Effector CD8-positive, alpha-beta T cell (primary cell): ENCODE measurements at places on chromosomes 13 and 19.

- DNase-seq: no peak
Observed at GRCh38 chr19:32837531-32837930, 32.0 kb downstream of the SLC7A9 start.

- peak; percentile 97 for DNase-seq
Observed at GRCh38 chr19:18152442-18152816, 534 bp upstream of the PIK3R2 start.

DNA sequence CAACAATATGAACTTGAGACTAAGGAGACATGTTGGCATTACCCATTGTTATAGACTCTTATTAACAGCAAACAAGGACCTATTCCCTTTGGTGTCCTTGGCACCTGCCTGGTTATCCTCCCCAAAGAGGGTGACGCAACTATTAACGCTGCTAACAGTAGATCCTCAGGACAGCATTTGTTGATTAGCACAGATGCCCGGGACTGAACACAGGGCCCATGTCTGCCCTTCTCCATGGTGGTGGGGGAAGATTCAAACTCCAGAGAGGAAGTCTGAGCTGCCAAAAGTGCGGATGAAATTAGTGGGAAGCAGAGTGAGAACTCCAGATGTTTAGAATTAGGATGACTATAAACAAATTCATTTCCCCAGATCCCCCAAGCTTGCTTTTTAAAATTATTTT lies 101.2 kb upstream of the RAP2A start:
- no peak for DNase-seq

GRCh38 chr19:4547303-4548237 lies 7.7 kb upstream of the LRG1 start:
- no peak for DNase-seq

- no peak for DNase-seq
Observed at GRCh38 chr13:46655377-46656180, 102.6 kb downstream of the LRCH1 start.

GRCh38 chr13:36344173-36344572 lies 2.0 kb downstream of the SPART start:
- DNase-seq: no peak

DNA sequence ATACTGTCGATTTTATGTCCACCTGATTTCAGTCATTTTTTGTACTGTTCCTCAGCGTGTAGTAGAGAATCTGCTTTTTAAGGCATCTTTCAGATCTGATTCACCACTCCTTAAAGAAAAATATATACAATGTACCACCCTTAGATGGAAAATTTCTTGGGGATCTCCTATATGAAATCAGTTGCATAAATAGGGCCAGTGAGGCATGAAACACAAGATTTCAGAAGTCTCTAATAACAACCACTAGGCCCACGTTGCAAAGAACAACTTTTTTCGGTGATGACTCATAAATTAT lies 1.4 kb downstream of the USP12 start:
- no peak for DNase-seq

- no peak for DNase-seq
Observed at GRCh38 chr13:44155422-44156293, 218.0 kb upstream of the SERP2 start.

DNA sequence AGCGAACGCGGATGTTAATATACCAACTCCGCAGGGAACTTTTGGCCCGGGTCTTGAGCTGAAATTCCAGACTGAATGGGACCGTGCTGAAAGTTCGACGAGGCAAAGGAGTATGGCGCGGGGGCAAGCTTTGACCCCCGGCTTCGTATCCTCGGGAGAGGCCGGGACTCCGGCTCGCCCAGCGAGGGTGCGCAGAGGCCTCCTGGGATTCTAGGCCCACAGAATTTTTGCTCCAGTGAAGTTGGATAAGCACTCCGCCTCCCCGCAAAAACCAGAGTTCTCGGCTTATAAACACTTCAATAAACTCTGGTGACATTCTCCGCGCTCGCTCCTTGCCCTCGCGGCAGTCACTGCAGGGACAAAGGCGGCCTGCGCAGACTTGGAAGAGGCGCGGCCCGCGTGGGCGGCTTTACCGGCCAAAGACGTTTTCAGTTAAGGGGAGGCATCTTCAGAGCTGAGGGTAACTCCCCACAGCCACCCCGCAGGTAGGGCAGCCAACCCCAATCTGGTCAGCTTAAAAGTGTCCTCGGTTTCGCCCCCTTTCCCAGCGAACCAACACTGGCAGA lies 112.6 kb downstream of the KCNRG start:
- DNase-seq: no peak

- DNase-seq: no peak
Observed at GRCh38 chr19:18137657-18138339, 15.2 kb upstream of the PIK3R2 start.

DNA sequence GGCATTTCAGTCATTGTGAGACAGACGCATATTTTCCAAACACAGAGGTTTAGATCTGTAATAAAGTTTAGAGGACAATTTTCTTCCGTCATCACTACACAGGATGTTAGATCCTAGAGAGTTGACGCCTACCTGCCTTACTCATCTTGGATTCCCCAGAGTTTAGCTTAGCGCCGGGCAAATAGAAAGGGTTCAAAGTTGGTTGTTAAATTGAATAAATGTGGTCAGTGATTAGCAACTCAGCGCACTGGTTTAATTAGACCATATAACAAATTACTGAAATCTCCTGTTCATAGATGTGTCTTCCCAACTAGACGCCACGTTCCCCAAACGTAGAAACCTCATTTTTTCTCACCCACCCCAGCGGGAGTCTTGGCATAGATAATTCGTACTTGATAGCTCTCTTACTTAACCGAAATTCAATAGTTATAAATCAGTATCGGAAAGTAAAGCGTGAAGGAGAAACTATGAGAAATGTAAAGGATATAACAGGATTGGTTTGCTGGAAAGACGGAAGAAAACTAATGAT lies 726 bp upstream of the UFM1 start:
- DNase-seq: no peak

- DNase-seq: no peak
Observed at GRCh38 chr19:11322269-11323024, 17.0 kb downstream of the RAB3D start.

- DNase-seq: no peak
Observed at GRCh38 chr13:95505265-95505664, 47.3 kb upstream of the CLDN10 start.

GRCh38 chr19:29371251-29372090 lies 154.3 kb upstream of the VSTM2B start:
- DNase-seq: no peak

DNA sequence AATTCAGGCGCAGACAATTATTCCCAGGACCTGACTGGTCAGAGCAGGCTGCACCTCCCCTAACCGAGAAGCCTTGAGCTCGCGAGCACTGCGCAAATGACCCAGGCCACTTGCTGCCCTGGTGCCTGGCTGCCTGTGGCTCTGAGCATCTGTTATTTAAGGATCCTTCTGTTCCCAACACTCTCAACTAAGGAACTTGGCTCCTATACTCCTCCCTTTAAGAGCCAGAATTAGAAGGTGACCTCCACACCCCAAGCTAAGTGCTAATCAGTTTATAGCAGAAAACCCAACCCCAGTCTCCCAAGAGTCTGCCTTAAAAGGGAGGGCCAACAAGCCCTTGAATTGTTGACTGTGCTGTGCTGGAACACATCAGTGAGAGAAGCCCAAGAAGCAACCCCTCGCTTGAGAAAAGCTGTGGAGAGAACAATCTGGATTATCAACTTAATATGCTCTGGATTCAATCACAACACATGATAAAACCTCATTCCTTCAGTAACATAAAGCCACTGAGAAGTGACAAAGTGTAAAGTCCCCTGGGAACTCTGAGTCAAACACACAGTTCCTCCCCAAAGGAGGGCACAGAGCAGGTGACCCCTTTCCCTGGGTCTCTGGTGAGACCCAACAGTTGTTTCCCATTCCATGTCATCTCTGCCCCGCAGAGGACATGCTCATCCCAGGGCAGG lies 14.6 kb downstream of the AKAP8L start:
- DNase-seq: no peak

GRCh38 chr13:109408591-109409382 lies 377.6 kb downstream of the IRS2 start:
- DNase-seq: no peak
